Activated CD4-positive, alpha-beta T cell treated with anti-CD3 and anti-CD28 coated beads for 4 hours (primary cell): ENCODE measurements at places on chromosomes 2 and 18.

GRCh38 chr2:213086571-213086970, 64.8 kb downstream of the IKZF2 start:
- no peak for DNase-seq

DNA sequence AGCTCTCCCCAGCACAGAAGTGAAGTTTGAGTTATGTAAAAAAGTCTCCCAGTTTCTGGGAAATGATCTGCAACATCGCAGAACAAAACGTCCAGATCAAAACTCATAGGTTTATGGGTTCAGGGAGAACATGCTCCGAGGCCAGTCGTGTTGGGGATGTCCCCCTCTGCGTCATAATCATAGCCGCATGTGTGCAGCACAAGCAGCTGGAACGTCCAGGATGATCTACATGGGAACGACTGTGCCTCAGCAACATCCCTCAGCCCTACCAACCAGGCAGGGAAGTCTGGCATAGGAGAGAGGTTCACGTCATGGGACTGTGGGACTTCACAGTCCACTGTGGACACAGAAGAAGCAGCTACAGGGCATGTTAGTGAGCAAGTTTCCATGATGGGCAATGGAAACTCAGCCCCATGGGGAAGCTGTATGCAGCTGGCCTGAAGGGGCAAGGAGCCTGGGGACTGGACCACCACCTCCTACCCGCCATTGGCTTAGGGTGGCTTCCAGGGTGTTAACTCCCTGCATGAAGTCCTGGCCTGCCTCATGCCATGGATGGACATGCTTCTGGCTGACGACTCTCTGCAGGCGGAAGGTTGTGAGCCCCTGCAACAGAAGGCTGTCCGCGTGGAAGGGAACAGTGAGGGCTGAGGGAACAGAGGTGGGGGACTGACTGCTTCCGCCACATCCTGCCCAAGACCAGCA, 96.9 kb downstream of the COPS8 start:
- no peak for DNase-seq

- no peak for DNase-seq
Measured at GRCh38 chr18:9719421-9719981, 11.4 kb downstream of the RAB31 start.

DNA sequence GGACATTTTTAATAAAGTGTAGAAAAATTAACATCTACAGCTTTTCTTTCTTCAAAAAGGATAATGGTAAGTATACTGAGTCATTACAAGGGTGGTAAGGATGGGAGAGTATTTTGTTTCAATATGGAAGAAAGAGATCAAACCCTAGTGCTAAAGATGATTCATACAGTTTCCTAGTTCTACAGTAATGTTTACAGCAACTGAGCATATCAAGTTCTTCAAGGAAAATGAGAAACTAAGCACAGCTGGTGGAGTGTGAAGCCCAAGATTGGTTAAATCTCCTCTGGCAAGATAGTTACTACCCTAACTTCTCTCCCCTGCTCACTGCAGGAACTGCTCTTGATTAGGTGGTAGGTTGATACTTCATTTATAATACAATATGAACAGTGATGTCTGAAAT, 467.5 kb downstream of the XIRP2 start:
- DNase-seq, result no peak

- no peak for DNase-seq
Measured at GRCh38 chr18:7661207-7661606, 94.1 kb downstream of the PTPRM start.

DNA sequence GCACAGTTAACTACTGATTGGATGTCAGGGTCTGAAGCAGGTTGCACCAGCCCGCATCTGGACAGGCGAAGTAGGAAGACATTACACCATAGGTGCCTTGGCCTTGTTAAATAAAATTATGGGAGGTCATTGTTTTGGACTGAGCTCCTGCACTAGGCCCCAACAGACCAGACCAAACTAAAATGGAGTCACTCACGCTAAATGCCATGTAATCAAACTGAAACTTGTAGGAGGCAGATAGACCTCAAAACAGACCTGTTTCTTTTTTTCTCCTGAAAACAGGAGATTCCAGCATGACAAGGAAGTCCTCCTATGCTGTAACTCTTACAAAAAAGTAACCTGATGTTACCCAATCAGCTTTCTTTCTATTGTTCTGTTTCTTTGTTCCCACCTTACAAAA, 15.5 kb upstream of the NFU1 start:
- DNase-seq, result no peak

DNA sequence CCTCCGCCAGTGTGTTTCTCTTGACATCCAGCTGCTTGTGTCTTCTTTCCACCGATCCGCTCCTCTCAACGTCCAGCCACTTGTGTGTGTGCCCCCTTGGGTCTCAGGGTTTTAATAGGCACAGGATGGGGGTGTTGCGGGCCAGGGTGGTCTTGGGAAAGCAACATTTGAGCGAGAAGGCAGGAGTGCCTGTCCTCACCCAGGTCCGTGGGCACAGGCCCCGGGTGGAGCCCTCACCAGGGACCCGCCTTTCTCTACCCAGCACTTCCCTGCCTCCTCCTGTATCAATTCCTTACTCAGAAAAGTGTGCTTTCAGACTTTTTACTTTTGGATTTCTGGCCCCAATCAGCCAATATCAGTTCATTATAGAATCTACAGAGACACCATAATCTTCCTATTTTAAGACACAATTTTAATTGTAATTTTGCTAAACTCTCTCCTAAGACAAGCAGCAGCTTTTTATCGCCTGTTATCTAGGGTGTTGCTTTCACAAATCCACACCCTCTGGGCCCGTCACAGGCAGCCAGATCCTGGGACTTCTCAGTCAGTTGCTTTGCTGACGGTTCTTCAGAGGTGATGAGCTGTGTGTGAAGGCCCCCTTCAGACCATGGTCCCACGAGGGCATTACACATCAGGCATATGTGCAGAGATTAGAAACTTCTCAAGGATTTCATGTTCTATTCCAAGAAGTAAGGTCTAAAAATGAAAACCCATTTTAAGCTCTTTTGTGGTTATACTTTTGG, 96.0 kb upstream of the FHL2 start:
- DNase-seq, result no peak

DNA sequence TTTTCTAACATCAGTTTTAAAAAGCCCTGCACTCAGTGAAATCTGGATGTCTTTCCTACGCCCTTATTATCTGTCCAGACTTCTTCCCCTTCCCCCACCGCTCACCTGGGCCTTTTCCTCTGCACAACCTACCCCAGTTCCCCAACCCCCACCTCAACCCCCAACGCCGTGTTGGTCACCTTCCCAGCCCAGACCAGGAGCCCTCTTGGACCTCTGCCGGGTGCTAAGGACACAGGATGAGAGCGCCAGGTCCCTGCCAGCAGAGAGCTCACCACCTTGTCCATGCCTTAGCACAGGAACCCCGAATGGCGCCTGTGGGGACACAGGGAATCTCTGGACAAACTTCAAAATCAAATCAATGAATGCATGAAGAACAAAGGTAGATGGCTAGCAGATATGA, 966 bp upstream of the RBM43 start:
- no peak for DNase-seq

GRCh38 chr2:122750095-122750494, 994.6 kb downstream of the TSN start:
- DNase-seq, result no peak

DNA sequence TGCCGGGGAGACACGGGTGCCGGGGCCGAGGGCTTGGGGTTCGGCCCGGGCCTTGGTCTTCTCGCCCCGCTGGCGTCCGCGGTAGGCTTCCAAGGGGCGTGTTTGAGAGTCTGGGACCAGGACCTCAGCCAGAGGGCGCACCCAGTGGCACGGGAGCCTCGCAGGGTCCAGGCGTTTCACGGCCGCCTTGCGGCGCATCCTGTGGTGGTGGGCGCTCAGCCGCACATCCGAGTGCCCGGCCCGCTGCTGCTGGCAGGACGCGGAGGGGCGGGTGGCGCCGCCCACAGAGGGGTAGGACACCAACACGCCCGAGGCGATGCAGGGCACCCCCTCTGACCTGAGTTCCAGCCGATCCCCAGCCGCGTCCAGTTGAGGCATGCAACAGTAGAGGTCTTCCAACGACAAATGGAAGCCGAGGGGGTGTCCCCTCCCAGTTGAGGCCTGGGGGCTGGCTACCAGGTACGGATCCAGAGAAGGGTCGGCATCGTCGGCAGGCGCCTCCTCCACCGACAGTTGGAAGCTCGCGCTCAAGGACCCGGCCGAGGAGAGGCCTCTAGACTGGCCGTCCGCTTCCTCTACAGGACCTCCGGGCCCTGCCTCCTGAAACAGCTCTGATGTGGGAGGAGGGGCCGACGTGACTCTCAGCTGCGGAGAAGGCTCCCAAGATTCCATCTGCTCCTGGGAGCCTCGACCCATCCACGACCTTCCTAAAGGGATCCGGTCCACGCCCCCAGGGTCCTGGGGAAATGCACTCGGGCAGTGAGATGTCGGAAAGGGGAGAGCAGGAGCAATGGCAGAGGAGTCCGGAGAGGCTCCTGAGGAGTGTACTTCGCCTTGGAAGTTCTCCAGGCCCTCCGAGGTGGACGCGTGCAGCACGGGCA, 6.3 kb downstream of the C2orf81 start:
- no peak for DNase-seq

DNA sequence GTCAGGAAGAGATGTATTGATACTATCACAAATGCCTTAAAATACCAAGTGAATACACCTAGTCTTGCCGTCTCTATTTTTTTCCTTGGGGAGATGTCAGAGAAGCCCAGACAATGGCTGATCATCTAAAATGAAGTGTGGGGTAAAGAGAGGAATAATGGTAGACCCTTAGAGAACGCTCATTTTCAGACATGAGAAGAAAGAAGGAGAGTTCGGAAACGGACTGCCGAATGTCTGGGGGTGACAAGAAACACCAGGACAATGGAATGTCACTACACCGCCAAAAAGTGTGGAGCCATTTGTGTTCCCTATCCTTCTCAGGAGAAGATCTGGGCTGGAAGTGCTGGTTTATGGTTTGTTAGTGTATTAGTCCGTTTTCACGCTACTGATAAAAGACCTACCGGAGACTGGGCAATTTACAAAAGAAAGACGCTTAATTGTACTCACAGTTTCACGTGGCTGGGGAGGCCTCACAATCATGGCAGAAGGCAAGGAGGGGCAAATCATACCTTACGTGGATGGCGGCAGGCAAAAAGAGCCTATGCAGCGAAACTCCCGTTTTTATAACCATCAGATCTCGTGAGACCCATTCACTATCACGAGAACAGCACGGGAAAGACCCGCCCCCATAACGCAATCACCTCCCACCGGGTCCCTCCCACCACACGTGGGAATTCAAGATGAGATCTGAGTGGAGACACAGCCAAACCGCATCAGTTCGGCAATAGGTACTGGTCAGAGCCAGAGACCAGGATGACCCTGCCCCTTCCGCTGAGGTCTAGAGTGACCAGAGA, 743.7 kb downstream of the GALR1 start:
- DNase-seq, result no peak

- peak; percentile 62 for DNase-seq
Measured at GRCh38 chr18:74353169-74353775, 37.6 kb downstream of the C18orf63 start.

DNA sequence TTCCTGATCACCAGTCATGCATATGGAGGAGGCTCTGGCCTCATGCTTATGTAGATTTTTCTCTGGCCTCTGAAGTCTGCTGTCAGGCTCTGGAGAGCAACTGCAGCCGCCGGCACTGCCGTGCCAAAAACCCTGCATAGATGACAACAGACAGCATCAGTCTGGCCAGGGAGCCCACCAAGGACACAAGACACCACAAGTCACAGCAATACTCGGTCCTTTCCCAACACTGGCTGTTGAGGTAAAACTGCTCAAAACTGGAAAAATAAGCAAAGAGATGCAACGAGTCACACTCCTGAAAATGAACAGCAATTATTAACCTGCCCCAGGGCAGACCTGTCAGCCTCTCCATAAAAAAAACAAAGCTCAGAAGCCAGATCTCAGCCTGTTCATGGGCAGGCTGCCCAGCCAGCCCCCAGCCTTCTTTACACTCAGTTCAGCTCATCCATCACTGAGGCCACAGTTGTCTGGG, 186.0 kb upstream of the RAB6C start:
- DNase-seq, result no peak

DNA sequence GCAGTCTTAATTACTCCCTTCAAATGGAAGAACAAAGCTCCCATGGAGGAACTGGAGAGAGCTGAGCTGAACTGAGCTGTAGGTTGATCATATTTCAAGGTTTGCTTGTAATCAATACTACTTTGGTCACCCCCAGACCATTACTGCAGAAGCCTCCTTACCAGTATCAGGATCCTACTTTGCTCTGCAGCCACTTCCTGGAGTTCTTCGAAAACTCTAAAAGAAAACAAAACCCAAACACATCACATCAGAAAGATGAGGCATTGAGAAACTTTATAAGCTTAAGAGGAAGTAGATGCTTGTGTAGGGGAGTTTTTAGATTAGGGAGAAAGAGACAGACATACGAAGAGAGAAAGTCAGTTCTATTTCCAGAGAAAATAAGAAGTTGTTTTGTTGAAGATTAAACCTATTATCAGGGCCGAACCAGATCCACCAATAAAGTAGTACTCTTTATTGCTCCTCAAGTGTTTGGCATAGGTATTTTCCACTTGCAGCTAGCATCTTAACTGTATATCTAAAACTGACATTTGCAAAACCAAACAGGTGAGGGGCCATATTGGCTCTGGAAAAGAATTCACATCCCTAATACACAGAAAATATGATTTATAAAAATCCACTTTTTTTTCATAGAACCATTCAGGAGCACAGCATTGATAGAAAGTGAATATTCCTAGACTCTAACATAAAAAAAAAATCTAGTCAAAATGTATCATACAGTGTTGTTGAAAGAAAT, 166.9 kb upstream of the KLF7 start:
- DNase-seq, result no peak

GRCh38 chr18:62828852-62829251, 113.5 kb downstream of the PHLPP1 start:
- DNase-seq, result no peak

- DNase-seq, result no peak
Measured at GRCh38 chr2:178426388-178426787, 24.6 kb downstream of the PRKRA start.

- no peak for DNase-seq
Measured at GRCh38 chr18:6814882-6815425, 85.4 kb downstream of the ARHGAP28 start.

DNA sequence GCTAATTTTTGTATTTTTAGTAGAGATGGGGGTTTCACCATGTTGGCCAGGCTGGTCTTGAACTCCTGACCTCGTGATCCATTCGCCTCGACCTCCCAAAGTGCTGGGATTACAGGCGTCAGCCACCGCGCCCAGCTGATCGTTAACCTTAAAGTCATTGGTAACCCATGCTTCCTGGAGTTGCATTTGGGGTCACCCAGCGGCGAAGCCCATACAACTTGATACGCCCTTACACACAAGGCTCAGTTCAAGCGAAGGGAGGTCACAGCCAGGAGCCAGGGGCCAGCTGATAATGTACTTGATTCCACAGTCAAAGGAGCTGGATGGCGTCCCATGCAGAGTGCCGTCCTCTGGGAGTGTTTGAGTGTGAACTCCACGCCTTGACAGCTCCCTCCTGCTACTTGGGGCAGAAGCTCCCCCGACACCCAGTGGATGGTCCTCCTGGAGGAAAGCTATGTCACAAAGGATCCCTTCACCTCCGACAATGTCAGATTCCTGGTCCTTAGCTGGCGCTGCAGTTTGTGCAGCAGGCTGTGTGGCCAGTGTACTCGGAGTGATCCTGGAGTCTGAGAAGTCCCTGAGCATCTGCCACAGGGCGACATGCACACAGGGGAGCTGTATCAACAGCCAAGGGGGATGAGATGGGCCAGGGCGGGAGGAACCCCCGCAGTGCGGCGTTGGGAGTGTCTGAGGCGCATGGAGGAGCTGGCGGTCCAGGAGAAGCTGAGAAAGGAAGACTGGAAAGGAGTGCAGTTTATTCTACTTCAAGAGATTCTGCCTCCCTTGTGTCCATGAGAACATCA, 7.9 kb downstream of the CLHC1 start:
- DNase-seq, result no peak

- DNase-seq, result no peak
Measured at GRCh38 chr2:191126386-191127085, 24.3 kb downstream of the STAT4 start.
